Umbilical cord (tissue), 2 donors: ENCODE measurements at places on chromosomes 12 and 14. TPM values are rescaled to one million over a fixed set of nuclear protein-coding genes. Genes with fewer than 3 reads are reported as not detected.

TSPAN19 gene
- 3.4 TPM for total RNA-seq

ZNF664 gene
- total RNA-seq: 28.6 TPM

DNA sequence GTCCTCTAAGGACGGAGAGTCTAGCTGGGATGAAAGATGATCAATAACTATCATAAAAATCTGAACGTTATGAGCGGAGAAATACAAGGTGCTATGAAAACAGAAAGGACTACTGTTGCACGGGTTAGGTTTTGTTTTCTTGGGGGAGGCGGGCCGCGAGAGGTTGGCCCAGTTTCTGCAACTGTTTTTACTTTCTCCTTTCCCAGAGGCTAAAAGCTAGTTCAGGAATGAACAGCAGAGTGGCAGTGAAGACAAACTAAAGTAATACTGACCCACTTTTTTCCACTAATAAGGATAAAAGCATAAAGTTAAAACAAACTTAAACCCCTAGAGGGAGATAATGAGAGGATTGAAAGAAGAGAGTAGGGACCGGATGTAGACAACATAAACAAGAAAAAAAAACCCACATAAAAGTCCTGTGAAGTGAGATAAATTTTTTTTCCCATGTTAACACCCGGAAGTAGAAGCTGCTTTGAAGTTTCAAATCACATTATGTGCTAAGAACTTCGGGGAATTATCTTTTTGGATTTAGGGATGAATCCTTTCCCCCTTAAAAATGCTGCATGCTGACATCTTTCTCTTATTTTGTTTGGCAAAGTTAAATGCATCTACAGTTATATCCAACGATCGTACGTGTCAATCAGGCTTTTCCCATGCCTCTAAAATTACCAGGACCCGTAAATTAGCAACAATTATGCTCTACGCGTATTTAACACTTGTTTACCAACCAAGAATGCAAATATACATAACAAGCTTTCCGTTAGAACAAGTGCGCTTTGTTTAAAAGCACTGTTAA lies 1.0 kb upstream of the CDK17 start:
- peak; percentile 82 for DNase-seq

DNA sequence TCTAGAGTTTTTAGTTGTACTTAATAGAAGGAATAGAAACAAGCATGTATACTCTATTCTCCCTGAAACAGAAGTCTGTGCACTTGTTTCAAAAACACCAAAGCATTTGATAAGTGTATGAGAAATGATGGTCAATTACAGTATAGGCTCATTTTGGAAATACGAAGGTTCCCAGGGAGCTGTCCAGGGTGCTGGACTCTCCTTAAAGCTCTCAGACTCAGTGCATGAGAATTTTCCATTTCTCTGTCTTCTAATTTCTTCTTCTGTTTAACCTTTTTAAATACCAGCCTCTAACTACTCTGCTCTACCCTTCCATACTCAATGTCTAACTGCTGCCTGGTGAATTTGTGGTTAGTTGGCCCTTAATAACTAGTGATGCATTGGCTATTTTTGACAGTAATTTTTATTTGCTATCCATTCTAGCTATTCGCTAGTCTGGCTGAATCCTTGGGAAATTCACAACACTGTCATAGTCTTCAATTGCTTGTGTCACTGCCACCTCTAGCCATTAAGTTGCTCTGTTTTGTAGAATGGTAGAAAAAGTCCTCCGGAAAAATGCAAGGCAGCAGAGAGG lies 229.2 kb downstream of the NRXN3 start:
- no peak for DNase-seq

ALKBH2 gene
- 18.1 TPM for total RNA-seq

- DNase-seq: no peak
Measured at GRCh38 chr14:78359581-78359980, 189.4 kb downstream of the NRXN3 start.
